DMS79 (cell line): ENCODE measurements at places on chromosomes 7 and 10.

DNA sequence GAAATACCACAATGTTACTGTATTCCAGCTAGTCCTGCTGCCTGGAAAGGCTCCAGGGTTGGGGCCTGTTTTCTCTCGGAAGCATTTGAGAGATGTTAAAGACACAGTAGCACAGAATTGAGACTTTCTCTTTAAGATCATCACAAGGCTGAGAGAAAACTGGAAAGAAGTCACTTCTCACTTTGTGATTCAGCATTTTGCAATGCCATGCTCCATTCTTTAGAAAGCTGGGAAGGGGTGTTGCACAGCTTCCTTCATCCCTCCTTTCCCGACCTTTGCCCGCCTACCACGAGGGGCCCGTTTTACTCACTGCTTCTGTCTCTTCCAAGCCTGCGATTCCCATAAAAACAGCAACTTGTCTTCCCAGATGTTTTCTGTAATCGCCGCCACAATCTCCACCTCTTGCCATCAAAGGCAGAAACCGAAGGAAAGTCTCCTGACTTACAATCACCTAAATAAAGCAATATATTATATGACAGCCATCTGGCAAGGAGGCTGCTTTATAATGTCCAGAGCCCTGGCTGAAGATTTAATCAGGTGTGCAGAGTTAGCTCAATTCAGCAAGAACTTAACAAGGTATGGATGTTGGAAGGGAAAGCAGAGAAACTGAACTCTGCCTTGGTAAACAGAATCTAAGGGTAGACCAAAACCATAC is 18.9 kb downstream of the NOD1 start:
- DNase-seq = no peak

DNA sequence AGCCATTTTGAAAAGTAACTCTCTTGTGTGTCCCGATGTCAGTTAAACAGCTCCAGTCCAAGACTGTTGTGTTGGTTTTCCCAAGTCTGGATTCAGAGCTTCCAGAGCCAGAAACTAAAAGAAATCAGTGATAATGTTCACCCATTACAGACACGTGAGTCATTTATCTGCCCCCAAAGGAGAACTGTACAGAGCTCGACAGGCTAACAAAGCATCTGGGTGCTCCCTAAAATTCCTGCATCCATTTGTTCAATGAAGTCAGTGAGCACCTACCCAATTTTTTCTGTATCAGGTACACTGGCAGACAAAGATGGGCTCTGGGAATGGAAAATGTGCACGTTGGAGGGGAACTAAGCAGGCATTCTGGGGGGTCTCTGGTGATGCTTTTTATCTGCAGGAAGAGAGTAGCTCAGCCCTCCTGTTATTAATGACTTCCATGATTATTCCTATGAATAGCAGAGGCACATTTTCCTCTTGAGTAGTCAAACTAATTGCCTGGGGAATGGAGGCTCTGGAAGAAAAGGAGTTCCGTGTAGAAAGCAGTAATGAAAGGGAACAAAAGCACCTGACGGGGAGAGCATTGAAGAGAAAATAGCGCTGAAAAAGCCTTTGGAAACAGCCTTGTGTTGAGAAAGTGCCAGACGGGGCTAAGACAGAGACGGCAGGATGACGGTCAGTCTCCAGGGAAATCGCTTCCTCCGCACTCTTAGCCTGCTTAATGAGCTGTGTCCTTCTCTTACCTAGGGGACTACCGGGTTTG is 75.3 kb downstream of the GAD2 start:
- no peak for DNase-seq

GRCh38 chr7:23022258-23022769 is 8.4 kb upstream of the HYCC1 start:
- DNase-seq = no peak

GRCh38 chr7:123979876-123980275 is 53.0 kb downstream of the TMEM229A start:
- no peak for DNase-seq

DNA sequence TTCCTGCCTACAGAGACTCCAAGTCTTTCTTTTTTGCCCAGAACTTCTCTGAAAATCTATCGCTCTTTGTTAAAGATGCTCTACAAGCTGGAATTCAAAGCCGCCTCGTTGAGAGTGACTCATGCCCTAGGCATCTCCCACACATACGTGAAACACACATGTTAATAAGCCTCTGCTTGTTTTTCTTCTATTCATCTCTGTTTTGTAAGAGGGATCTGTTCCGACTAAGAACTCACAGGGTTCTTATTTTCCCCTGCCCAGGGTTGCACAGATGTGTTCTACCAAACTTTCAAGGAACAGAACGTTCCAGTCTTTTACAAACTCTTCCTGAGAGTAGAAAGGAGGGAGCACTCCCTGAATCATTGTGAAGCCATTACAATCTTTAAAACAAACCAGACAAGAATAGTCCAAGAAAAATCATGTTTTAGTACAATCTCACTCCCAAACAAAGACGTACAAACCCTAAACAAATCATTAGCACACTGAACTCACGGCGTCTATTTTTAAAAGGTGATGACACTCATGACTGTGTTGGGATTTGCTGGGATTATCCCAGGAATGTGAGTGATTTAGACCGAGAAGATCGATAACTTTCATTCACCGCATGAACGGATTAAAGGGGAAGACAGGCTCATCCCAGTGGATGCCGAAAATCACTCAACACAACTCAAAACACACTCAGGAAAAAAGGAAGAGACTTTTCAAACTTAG is 55.3 kb upstream of the INPP5A start:
- DNase-seq = no peak
